ENCODE measurements at places on chromosomes 11 and 22.
A peak's percentile ranks its signal among the peaks of the same experiment; 100 is the strongest.

- no peak for DNase-seq
Observed at GRCh38 chr22:18115906-18116371, 5.3 kb downstream of the TUBA8 start.

DNA sequence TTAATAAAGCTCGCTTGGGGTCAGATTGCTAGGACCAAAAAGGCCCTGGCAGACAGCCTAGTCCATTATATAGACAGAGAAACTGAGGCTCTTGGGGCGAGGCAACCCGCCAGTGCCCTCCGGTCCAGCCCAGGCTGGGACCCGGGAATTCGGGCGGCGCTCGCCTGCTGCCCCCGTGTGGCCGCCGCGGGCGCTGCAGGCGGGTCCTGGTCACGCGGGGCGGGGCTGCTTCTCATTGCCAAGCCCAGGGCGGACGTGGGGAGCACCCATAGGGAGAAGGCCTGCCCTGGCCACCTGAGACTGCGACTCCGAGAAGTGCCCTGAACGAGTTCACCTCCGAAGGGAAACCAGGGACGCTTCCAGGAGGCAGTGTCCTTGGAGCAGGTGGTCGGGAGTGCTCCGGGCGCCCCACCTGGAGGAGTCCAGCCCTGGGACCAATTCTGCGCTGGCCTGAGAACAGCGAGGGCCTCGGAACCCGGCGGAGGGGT is 36.0 kb upstream of the CSNK1E start:
- DNase-seq: peak; percentile 32

GRCh38 chr22:35394011-35394312 is 6.0 kb upstream of the MCM5 start:
- no peak for DNase-seq

DNA sequence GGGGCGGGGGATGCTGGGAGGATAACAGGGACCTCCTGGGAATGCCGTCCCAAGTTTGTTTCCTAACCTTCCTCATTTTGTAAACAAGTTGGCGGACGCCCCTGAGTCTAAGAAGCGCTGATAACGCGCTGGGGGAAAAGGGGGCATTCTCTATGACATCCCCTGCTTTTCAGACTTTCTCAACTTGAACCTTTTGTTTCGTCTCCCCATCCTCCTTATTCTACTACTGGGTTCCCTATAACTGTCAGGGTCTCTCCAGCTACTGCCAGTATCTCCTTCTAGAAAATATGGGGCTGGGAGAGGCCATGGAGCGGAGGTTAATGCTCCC is 654 bp downstream of the TMEM86A start:
- DNase-seq: no peak

- DNase-seq: no peak
Observed at GRCh38 chr11:69337211-69337721, 43.3 kb downstream of the MYEOV start.

- no peak for DNase-seq
Observed at GRCh38 chr11:2263724-2264360, 6.5 kb downstream of the ASCL2 start.

GRCh38 chr11:75760710-75761493 is 7.7 kb upstream of the DGAT2 start:
- no peak for DNase-seq

DNA sequence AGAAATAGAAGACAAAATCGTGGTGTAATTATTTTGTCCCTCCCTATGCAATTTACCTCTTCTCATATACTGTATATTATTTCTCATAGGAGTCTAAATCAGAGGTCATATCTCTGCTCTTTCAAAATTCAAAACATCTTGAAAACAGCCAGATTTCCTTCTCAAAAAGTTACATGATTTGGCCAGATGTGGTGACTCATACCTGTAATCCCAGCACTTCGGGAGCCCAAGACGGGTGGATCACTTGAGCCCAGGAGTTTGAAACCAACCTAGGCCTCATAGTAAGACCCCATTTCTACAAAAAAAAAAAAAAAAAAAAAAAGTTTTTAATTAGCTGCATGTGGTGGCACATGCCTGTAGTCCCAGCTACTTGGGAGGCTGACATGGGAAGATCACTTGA is 29.0 kb upstream of the DNAJB7 start:
- DNase-seq: no peak

DNA sequence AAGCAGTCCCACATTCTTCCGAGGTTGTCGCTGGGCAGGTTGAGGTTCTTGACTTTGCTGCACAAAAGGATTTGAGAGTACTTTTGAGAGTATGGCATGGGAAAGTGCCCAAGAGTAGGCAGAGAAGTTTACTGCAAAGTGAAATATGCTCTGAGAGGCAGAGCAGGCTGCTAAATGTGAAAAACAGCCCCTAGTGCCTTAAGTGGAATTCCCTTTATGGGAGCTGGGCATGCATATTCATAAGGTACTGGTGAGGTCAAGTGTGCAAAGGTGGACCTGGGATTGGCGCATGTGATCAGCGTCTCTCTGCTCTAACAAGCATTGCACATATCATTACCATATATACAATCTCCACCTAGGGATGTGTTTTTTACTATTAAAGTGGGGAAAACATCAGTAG is 12.0 kb upstream of the APOL4 start:
- DNase-seq: no peak

DNA sequence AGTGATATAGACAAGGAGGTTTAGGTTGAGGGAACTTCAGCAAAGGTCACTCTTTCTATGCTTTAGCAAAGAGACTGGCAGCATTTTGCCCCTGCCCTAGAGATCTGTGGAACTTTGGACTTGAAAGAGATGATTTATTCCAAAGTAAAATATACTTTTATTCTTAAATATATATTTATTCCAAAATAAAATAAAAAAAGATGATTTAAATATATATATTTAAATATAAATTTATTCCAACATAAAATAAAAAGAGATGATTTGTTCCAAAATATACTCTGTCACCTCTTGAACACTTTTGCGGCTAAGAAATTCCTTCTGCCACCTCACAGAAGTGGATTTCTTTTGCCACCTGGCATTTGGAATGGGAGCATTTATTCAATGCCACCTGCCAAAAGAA is 521.3 kb upstream of the CHORDC1 start:
- no peak for DNase-seq

- no peak for DNase-seq
Observed at GRCh38 chr11:86934582-86934900, 20.7 kb downstream of the FZD4 start.

- DNase-seq: no peak
Observed at GRCh38 chr11:131465746-131466145, 95.3 kb downstream of the NTM start.

- no peak for DNase-seq
Observed at GRCh38 chr11:27395556-27396258, 32.7 kb upstream of the CCDC34 start.

DNA sequence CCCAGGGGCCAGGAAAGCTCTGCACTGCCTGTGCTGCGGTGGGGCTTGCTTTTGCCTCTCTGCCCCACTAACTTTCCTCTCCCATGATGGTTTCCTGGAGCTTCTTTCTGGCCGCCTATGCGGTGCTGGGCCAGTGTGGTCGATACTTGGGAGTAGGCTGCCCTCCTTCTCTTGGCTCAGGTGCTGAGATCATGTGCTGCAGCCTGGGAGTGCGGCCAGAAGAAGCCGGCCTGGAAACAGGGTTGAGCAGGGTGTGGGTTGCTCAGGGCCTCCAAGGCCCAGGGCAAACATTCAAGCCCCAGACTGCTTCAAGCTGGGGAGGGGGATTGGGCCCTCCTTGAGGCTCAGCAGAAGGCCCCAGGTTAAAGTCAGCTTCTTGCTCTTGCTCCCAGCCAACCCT is 125.0 kb downstream of the NTM start:
- DNase-seq: no peak

DNA sequence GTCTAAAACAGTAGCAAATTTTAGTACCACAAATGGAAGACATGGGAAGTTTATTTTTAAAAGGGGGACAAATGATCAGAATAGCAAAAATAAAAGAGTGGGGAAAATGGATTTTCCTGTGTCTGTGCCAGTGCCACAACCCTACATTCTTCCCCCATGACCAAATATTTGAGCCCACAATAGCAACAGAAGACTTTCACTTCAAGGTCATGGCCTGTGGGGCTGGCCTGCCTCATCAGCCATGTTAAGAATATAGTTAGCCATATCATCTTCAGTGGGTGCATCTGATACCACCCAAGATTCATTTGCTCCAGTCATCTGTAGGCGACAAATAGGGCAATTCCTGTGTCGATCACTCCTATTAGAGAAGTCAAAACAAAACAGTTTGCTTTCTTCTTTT is 26.3 kb downstream of the RNF141 start:
- DNase-seq: no peak

DNA sequence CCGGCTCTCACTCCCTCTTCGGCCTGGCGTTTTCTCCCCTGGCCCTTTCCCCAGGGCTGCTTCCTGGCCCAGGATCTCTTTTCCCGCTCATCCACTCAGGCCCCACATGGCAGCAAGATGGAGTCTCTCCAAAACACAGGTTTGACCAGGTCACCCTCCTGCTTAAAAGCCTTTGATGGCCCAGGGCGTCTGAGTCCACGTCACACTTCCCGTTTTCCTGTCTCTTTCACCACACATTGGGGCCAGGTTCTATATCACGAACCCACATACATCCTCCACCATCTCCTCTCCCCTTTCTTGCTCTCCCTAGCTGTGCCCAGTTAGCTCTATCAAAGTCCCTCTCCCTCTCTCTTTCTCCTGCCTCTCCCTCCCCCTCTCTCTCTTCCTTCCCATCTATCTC is 7.8 kb upstream of the LRRC32 start:
- no peak for DNase-seq

- no peak for DNase-seq
Observed at GRCh38 chr11:12128301-12128751, 17.9 kb downstream of the MICAL2 start.

GRCh38 chr22:42397332-42398249 is 34.6 kb downstream of the NFAM1 start:
- no peak for DNase-seq

DNA sequence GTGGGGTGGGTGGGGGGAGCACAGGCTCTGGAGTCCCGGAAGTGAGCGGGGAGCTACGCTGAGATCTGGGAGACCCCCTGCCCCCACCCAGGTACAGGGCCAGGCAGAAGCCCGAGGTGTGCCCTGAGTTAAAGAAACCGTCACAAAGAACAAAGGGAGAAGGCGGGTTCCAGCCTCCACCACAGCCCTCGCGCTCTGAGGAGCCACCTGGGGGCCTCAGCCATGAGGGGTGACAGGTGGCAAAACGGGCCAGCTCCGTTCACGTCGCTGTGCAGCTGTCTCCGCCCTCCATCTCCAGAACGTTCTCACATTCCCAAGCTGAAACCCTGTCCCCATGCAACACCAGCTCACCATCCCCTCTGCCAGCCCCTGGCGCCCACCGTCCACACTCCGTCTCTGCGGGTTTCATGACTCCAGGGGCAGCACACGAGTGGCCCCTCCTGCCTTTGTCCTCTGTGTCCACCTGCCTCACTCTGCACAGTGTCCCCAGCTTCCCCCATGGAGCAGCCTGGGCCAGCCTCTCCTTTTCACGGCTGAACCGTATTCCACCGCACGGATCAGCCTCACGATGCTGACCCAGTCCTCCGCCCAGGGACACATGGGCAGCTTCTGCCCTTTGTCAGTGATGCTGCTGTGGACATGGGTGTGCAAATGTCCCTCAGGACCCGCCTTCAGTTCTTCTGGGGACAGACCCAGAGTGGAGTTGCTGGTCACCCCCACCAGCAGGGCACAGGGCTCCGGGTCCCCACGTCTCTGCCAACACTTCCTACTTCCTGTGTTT is 1.7 kb upstream of the MUC5B start:
- DNase-seq: no peak

DNA sequence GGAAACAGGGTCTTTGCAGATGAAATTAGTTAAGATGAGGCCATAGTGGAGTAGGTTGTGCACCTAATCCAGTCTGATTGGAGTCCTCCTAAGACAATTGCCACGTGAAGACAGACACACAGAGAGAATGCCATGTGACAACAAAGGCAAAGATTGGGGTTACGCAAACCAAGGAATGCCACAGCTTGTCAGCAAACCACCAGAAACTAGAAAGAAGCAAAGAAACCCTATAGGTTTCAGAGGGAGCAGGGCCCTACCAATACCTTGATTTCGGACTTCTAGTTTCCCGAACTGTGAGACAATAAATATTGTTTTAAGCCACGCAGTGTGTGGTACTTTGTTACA is 8.2 kb upstream of the LAYN start:
- no peak for DNase-seq

DNA sequence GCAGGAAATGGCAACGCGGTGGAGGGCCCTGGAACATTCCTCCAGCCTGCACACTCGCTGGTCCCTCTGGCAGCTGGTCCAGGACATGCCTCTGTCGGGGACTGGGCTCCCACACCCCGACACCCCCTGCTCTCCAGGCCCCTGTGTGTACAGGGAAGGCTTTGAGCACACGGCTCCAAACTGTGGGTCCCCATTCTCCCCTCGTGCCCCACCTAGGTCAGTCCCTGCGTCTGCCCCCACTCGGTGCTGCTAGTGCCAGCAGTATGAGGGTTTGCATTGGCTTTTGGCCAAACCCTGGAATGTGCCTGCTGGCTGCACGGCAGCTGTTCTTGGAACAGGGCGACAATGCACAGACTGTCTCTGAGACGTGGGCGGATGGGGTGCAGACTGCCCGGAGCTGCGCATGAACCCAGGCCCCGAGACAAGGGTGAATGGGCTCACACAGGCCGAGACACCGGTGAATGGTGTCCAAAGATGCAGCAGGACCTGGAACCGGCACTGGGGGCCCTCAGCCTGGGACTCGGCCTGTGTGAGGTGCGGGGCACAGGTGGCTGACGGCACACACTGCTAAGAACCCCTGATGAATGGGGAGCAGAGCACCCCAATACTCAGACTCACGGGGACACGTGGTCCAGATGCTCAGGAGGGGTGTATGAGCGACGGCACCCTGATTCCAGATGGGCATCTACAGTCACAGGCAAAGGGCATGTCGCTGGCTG is 7.5 kb upstream of the SYT8 start:
- DNase-seq: no peak

- DNase-seq: no peak
Observed at GRCh38 chr11:78426845-78427244, 9.2 kb upstream of the GAB2 start.

DNA sequence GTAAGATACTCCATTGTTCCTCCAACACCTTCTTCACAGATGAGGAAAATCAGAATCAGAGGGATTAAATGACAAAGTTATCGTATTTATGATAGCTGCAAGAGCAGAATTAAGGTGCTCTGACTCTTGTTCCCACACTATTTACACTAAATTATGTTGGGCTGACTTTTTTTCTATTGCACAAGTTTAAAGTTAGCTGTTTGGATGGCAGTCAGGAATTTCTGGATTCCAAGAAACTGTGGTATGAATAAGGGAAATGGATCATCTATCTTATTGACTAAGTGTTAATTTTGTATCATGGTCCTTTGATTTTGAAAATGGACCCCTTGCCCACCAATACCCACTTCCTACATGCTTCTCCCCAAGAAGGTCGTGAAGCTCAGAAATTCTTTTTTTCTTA is 19.9 kb upstream of the APOA1 start:
- DNase-seq: no peak

GRCh38 chr22:35735542-35735941 is 17.9 kb downstream of the APOL5 start:
- DNase-seq: no peak
